Erythroblast (primary cell): ENCODE measurements at places on chromosomes 12 and 14.

DNA sequence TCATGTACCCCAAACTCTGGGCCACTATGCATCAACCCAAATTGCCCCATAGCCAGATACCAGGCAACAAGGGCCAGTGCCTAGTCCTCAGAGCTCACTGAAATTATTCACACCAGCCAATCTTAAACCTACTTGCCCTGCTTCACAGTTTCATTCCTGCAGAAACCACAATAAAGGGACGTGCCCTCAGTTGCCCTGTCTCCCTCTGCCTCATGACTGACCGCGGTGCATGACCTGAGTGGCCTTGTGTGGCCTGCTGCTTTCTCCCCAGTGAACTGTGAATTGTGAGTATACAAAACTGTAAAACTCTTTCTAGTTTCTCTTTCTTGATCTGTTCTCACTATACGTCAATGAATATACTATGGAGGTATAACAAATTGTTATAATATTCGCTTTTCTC is 490.9 kb upstream of the MIS18BP1 start:
- DNase-seq: no peak

DNA sequence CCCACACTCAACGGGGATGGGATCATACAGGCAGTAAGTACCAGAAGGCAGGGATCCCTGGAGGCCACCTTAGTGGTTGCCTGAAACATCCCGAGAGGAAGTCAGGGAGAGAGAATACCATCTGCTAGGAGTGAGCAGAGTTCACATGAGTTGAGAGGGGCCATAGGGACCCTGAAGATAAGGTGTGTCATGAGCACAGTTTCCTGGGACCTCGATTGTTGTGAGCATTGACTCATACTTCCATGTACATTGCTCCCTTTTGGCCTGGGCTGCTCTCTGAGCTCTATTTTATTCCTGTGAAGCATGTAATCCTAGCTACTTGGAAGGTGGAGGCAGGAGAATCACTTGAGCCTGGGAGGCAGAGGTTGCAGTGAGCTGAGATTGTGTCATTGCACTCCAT is 120.5 kb downstream of the TBC1D30 start:
- no peak for DNase-seq

- peak; percentile 74 for DNase-seq
Measured at GRCh38 chr12:120199595-120200306, 1.2 kb downstream of the RPLP0 start.

DNA sequence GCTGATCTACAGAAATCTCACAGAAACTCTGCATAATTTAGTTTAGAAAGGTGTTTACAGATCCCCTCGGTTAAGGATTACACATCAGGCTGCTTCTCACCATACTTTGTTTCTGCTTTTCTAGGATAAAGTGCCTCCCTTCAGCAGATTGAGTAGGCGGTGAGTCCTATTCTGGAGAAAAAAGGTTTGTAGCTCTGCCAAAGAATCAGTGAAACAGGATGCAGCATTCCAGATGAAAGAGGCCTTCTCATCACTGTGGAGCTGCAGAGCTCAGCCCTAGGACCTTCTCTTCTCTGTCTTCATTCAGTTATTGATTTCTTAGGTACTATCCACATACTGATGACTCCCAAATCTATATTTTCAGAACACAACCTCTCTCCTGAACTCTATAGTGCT is 155.5 kb upstream of the KRR1 start:
- DNase-seq: no peak

- no peak for DNase-seq
Measured at GRCh38 chr12:93279565-93280412, 97.9 kb upstream of the NUDT4 start.

- DNase-seq: no peak
Measured at GRCh38 chr14:65228436-65228835, 126.1 kb upstream of the MAX start.

DNA sequence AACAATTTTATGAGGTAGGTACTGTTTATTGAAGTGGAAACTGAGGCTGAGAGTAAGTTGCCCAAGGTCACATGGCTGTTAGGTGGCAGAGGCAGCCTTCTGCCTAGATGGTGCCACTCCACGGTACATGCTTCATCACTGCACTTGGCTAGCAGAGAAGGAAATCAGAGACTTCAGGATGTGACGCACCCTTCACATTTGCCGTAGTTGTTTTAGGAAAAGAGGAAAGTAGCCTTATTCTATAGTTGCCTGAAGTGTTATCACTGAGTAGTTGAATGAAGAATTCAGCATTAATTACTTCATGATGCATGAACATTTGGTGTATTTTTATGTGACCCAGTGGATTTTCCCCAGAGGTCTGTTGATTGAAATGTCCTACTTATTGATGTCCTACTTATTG is 55.7 kb downstream of the ERC1 start:
- no peak for DNase-seq
